ENCODE measurements at places on chromosomes 5 and 9.

GRCh38 chr9:136531904-136532798 is 13.7 kb downstream of the NOTCH1 start:
- no peak for DNase-seq

GRCh38 chr9:89484475-89485404 is 13.2 kb downstream of the SEMA4D start:
- DNase-seq: no peak

DNA sequence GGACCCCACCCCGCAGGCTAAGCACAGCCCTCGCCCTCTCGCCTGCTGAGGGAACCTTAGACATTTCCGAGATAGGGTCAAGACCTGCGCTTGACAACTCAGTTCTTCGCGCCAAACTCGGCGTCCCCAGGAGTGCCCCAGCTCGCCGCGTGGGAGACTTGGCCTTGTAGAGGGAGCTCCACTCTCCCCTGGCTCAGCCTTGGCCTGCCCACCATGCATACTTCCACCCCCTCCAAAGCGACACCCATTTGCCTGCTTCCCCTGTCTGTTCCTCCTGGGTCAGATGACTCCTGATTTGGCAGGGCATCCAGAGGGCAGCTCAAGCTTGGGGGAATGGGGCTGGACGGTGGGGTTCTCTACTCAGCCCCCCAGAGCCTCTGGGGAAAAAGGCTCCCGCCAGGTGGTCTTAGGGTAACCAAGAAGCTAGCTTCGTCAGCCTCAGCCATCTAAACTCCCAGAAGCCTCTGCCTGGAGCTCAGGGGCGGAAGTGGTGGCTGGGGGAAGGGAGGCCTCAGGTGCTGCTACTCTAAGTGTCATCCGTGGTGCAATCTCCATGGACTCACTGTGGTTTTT is 560 bp downstream of the DOCK2 start:
- DNase-seq: peak; percentile 85

- no peak for DNase-seq
Measured at GRCh38 chr5:59182760-59183159, 599.9 kb downstream of the RAB3C start.

DNA sequence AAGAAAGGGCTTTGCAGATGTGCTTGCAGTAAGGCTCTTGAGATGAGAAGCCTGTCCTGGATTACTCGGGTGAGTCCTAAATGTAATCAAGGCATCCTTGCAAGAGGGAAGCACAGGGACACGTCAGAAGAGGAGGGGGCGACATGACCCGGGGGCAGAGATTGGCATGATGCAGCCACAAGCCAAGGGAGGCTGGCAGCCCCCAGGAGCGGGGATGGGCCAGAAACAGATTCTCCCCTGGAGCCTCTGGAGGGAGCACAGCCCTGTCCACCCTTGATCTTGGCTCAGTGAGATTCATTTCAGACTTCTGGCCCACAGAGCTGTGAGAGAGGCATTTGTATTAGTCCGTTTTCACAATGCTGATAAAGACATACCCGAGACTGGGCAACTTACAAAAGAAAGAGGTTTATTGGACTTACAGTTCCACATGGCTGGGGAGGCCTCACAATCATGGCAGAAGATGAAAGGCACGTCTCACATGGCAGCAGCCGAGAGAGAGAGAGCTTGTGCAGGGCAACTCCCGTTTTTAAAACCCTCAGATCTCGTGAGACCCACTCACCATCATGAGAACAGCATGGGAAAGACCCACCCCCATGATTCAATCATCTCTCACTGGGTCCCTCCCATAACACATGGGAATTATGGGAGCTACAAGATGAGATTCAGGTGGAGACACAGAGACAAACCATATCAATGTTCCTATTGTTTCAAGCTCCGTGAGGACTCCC is 76.1 kb downstream of the ADAMTS2 start:
- no peak for DNase-seq

GRCh38 chr9:21561502-21561901 is 79.4 kb upstream of the IFNE start:
- no peak for DNase-seq

DNA sequence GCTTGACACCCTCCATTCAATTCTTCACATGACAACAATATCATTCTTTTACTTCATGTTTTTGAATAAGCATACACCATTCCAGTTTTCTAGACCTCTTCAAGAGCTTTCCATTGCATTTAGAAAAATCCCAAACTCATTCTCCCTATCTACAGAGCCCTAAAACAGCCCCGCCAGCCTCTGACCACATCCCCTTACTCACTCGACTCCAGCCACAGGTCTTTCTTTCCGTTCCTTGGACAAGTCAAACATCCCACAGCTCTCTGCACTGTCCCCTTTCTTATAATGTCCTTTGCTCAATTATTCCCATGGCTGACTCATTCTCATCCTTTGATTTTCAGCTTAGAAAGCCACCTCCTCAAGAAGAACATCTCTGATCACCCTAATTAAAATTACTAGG is 38.2 kb downstream of the TTC39B start:
- DNase-seq: no peak

GRCh38 chr9:70111641-70112236 is 68.1 kb downstream of the MAMDC2 start:
- no peak for DNase-seq

DNA sequence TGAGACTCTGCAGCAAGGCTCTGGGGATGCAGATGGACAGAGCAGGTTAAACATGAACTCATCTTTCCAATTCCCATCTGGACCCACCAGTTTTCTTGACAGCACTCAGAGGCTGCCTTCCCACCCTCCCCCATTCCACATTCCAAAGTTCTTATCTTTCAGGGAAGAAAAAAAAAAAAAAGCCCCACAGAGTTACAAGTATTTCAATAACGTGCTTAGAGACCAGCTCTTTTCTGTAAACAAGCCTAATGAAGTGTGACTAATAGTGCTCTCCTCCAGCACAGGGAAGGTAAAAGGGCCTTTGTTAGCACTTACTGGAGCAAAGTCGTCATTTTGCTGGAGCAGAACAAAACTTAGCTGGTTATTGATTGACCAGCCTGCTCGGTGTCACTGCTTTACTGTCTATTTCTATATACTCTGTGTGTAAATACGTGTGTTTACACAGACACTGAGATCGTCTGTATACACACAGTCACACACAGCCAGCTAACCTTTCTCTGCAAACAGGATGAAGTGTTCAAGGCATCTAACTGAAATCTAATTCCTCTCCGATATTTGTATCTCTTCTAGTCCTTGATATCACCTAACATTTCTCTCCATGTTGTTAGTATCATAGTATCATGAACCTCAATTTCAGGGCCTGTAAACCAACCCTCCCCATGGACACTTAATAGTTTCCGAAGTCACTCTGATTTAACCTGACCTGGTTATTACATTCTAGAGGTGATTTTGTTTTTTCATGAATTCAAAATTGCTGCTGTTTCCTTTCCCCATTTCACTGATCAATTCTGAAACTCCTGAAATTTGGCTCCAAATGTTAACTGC is 84.9 kb downstream of the ZNF608 start:
- no peak for DNase-seq

GRCh38 chr5:131436081-131436480 is 172.2 kb downstream of the CDC42SE2 start:
- no peak for DNase-seq

GRCh38 chr9:33697171-33697570 is 98.2 kb upstream of the PRSS3 start:
- no peak for DNase-seq

DNA sequence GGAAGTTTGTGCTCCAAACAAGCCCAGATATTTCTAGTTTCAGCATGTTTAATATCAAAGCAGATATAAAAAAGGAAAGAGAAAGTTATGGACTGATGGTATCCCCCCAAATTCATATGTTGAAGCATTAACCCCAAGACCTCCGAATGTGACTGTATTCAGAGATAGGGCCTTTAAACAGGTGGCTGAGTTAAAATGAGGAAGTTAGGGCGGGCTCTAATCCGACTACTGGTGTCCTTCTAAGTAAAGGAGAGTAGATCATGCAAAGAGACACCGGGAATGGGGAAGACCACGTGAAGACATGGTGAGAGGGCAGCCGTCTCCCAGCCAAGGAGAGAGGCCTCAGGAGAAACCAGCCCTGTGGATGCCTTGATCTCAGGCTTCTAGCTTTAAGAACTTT is 324.1 kb upstream of the KIF2A start:
- DNase-seq: no peak

DNA sequence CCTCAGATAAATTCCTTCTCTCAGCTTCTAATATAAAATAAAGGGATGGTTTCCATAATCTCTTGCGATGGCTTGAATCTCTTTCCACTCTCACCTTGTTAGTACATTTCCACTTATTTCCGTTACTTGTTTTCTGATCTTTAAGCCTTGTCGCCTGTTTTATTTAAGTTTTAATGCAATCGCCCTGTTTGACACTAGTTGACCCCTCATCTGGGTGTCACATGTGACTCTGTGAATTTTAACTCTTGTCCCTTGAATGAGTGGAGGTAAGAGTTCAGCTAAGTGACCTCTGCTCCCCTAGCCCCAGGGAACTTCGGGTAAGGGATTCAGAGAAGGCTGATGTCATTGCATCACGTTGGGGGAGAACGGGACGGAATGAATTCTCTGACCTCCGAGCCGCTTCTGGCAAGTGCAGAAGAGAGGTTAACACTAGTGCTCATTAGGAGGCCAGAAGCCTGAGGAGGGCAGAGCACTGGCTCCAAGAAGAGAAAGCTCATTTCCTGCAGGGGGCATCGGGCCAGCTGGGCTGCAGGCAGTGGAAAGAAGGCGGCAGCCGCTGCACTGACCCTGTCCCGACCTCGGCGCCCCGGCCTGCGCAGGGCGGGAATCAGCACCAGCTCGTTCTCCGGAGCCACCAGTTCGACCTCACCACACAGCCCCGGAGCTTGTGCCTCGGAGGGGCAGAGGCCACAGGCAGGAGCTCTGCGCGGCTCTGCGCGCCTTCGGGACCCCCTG is 569 bp downstream of the HINT2 start:
- DNase-seq: peak; percentile 50

DNA sequence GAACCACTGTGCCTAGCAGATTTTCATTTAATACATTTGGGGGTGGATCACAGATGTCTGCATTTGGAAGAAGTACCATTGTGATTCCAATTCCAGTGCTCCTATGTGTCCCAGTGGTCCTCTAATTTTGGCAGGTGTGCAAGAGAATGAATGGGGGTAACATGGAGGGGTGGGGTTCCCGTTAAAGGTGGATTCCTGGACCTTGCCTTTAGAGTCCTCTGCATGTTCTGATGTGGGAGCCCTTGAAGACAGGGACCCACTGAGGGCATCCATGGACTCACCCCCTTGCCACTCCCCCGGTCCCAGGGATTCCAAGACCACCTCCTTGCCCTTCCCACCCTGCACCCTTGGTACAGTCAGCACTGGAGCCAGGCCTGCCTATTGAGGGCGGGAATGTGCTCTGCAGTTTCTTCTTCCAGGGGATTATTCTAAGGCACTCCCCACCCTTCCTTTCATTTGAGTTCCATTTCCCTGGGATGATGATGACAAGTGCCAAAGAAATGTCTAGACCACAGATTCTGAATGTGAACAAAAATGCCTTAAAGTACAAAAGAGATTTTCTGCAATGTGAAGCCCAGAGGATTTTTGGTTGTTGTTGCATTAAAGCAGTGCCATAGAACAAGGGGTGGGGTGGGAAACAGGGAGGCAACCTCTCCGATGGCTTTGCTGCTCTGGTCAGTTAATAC is 119.4 kb upstream of the PTCH1 start:
- DNase-seq: no peak

GRCh38 chr5:116441223-116441622 is 133.4 kb downstream of the SEMA6A start:
- no peak for DNase-seq

GRCh38 chr5:117333011-117333410 is 758.4 kb upstream of the SEMA6A start:
- no peak for DNase-seq

GRCh38 chr9:98888801-98889421 is 54.8 kb upstream of the COL15A1 start:
- no peak for DNase-seq

Data from activated CD4-positive, alpha-beta T cell treated with anti-CD3 and anti-CD28 coated beads, Interleukin-2, amount 10 ng/mL, durations not matched to agents 7 days and 5 days (primary cell).